Cardiac muscle cell (in vitro differentiated cells and primary cell): ENCODE measurements at places on chromosomes 6 and 20. TPM values are rescaled to one million over a fixed set of nuclear protein-coding genes. Genes with fewer than 3 reads are reported as not detected.

SLPI gene
- total RNA-seq, result not detected in 2 replicates

- no peaks in the 10 kb centered on the region for H3K36me3 ChIP-seq
- no peaks in the 10 kb centered on the region for H3K4me1 ChIP-seq
- no peak overlapping the region for H3K4me3 ChIP-seq
- H3K27ac ChIP-seq, result no peak overlapping the region
- H3K27me3 ChIP-seq, result peaks cover 100% of the 10 kb centered on the region
Observed at GRCh38 chr20:22574545-22575086, 9.8 kb downstream of the FOXA2 start.

CD93 gene
- total RNA-seq, result 0.11 and 0.63 TPM in 2 replicates

RAET1L gene
- not detected in 2 replicates for total RNA-seq

DNA sequence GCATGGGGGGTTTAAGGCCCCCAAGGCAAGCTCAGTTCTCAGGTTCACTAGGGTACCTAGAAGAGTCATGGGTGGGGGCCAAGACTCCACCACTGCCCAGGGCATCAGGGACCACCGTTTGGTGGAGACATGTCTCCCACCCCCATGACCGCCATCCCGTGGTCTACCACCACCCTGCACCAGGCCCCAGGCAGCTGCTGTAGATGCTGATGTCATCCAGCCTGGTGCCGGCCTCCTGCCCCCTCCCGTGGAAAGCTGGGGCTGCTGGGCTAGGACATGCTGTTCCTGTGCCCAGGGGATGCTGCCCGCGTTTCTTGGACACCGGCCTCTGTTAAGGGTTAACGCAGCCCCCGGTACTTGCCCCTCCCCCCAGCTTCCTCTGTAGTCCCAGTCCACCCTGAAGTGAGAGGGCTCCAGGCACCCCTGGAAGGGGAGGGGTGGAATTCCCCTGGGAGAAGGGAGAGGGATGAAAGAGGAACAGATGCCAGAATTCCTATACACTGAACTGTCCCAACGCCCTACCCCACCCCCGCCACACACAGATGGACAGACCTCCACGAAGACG lies 587 bp downstream of the IP6K3 start:
- H3K4me3 ChIP-seq, result peak overlapping the region; percentile 3
- no peaks in the 10 kb centered on the region for H3K27me3 ChIP-seq
- no peak for DNase-seq
- H3K36me3 ChIP-seq, result no peaks in the 10 kb centered on the region
- peaks cover 42% of the 10 kb centered on the region for H3K4me1 ChIP-seq
- peak overlapping the region; percentile 67 for H3K27ac ChIP-seq
